NCI-H2107 (cell line): ENCODE measurements at places on chromosomes 1 and 21.

- no peak for DNase-seq
Measured at GRCh38 chr1:110600716-110601115, 5.4 kb downstream of the KCNA2 start.

- DNase-seq, result peak; percentile 91
Measured at GRCh38 chr1:51990478-51990965, at the start of gene RAB3B. TSS of gene RAB3B (minus strand) at chr1:51990700. CDS start at chr1:51977117, 13,583 bp downstream.

- no peak for DNase-seq
Measured at GRCh38 chr1:160169553-160170399, 18.4 kb downstream of the ATP1A4 start.

DNA sequence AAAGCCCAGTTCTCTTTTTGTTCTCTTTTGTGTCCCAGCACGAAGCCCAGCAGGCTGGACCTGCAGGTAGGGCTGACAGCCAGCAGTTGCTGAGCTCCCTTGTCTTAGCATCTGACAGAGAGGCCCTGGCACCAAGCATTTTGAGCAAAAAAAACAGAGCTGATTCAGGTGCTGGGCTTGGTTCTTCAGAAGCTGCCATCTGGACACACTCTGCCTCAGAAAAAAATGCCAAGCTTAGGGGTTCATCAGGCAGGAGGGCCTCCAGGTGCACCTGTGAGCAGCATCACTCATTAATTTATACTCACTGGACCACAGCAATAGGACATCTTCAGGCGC lies 167.1 kb upstream of the PLD5 start:
- DNase-seq, result no peak

GRCh38 chr1:189323091-189323490 lies 1154.6 kb downstream of the BRINP3 start:
- DNase-seq, result no peak

- no peak for DNase-seq
Measured at GRCh38 chr21:31964692-31965091, 91.9 kb downstream of the HUNK start.

DNA sequence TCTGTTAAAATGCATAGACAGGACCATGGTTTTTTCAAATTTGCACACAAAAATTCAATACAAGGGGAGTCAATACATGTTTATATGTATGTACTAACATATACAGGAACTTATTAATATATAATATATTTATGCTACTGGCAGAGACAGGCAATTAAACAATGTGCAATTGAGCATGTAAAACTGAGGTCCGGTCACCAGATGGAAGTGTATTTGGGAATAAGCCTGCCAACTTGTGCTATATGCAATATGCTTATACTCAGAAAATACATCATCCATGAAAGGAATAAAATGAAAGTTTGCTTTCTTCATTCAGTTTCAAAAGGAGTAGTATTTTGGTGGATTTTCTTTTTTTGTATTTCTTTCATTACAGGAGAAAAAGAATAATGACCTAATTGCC lies 640.2 kb upstream of the CXADR start:
- no peak for DNase-seq

DNA sequence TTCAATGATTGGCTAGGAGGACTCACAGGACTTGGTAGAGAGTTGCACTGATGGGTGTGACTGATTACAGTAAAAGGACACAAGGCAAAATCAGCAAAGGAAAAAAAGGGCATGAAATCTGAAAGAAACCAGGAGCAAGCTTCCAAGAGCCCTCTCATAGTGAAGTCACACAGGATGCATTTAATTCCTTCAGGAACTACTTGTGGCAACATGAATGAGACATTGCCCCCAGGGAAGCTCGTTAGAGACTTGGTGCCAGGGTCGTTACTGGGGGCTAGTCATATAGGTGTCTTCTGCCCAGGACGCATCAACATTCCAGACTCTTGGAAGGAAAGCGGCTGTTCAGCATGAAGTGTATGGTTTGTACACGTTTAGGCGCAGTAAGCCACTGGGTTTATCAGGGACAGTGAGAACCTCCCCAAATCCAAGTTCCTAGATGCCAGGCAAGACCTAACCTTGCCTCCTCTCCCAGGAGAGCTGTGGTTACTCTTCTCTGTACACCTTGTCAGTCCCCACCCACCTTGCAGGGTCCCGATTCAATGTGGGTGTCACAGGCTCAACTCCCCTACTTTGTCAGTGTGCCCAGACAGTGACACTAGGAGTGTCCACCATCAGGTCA lies 26.0 kb upstream of the C2CD2 start:
- no peak for DNase-seq

DNA sequence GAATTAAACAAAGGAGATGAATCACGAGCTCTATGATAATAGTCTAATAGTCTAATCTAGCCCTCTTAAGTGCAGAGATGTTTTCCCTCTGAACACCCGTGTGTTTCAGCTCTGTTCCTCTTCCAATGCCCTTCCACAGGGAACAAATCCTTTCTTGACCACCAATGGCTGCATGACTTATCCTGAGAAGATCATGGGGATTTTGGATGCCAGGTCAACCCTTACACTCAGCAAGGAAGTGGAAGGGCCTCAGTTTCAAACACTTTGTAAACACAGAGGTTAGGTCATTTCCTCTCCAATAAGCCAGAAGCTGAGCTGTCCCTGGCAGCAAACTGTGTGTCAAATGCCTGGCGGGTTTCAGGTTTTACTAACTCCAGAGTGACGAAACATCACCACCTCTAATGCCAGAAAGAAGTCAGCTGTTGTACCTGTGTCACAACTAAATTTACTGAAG lies 200.0 kb downstream of the GABPA start:
- DNase-seq, result no peak
